Left ventricle myocardium inferior (tissue), 1 donor: ENCODE measurements at places on chromosomes 11 and 22. TPM values are rescaled to one million over a fixed set of nuclear protein-coding genes. Genes with fewer than 3 reads are reported as not detected.

MFNG gene
- total RNA-seq, result 11.8 TPM

DDIAS gene
- 0.58 TPM for total RNA-seq

FAU gene
- total RNA-seq, result 629 TPM

APOL4 gene
- 4.7 TPM for total RNA-seq

MS4A15 gene
- total RNA-seq, result not detected

NAV2 gene
- 14.3 TPM for total RNA-seq

KCNQ1 gene
- 41.8 TPM for total RNA-seq

- H3K36me3 ChIP-seq, result no peaks in the 10 kb centered on the region
- H3K27me3 ChIP-seq, result no peaks in the 10 kb centered on the region
- peaks cover 6% of the 10 kb centered on the region for H3K4me1 ChIP-seq
- no peak for DNase-seq
- H3K4me3 ChIP-seq, result no peak overlapping the region
Observed at GRCh38 chr11:76978239-76978638, 56.0 kb upstream of the B3GNT6 start.

- no peak overlapping the region for H3K4me3 ChIP-seq
- no peaks in the 10 kb centered on the region for H3K27me3 ChIP-seq
- H3K36me3 ChIP-seq, result peaks cover 61% of the 10 kb centered on the region
- peak overlapping the region; percentile 85 for H3K27ac ChIP-seq
- H3K4me1 ChIP-seq, result peaks cover 56% of the 10 kb centered on the region
- peak; percentile 61 for DNase-seq
Observed at GRCh38 chr22:42635531-42635930, 4.9 kb downstream of the ATP5MGL start.

DNA sequence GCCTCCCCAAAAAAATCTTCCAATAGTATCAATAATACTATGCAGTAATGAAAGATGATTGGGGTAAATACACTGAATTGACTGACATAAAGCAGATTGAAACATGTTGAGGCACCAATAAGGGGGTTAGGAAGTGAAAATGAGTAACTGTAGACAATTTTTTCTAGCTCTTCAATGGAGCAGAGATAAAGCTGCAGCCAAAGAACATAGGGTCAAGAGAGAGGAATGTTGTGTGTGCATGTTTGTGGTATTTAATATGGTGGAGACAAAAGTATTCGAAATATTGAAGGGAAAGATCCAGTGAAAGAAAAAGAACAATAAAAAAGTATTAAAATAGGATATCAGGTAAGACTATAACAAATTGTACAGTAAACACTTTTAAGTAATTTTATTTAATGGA is 450.0 kb upstream of the CCDC179 start:
- no peak overlapping the region for H3K27ac ChIP-seq
- H3K36me3 ChIP-seq, result no peaks in the 10 kb centered on the region
- no peaks in the 10 kb centered on the region for H3K27me3 ChIP-seq
- H3K4me1 ChIP-seq, result no peaks in the 10 kb centered on the region
- H3K4me3 ChIP-seq, result no peak overlapping the region

DNA sequence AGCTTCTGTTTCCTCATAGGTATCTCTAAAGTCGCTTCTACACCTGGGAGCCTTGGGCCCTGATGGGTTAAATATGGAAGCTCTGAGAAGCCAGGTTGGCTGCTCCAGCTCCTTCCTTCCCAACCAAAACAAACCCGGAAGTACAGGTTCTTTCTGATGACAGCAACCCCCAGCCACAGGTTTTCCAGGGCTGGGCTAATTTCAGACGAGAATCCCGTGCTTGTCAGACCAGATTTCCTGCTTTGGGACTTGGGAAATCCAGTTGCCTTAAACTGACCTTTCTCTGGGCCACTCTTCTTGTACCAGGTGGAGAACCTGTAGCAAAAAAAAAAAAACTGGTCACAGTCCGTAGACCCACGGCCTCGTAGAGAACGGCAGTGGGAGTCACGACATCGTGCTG is 51.9 kb downstream of the RBX1 start:
- no peaks in the 10 kb centered on the region for H3K4me1 ChIP-seq
- no peak overlapping the region for H3K4me3 ChIP-seq
- no peak overlapping the region for H3K27ac ChIP-seq
- no peaks in the 10 kb centered on the region for H3K27me3 ChIP-seq

GRCh38 chr11:126194121-126194543 is 17.3 kb downstream of the RPUSD4 start:
- H3K36me3 ChIP-seq, result peaks cover 70% of the 10 kb centered on the region
- H3K27me3 ChIP-seq, result no peaks in the 10 kb centered on the region
- no peak overlapping the region for H3K4me3 ChIP-seq
- no peak overlapping the region for H3K27ac ChIP-seq
- peaks cover 17% of the 10 kb centered on the region for H3K4me1 ChIP-seq

- H3K36me3 ChIP-seq, result no peaks in the 10 kb centered on the region
- no peaks in the 10 kb centered on the region for H3K27me3 ChIP-seq
- no peak for DNase-seq
Observed at GRCh38 chr22:24982301-24983056, 30.0 kb downstream of the KIAA1671 start.

- H3K4me1 ChIP-seq, result peaks cover 28% of the 10 kb centered on the region
- DNase-seq, result no peak
- H3K27ac ChIP-seq, result no peak overlapping the region
- H3K4me3 ChIP-seq, result no peak overlapping the region
Observed at GRCh38 chr11:114799476-114799875, 121.1 kb downstream of the NXPE2 start.

GRCh38 chr11:119415966-119416365 is 7.0 kb downstream of the THY1 start:
- no peak overlapping the region for H3K27ac ChIP-seq
- H3K36me3 ChIP-seq, result no peaks in the 10 kb centered on the region
- no peaks in the 10 kb centered on the region for H3K4me1 ChIP-seq
- H3K27me3 ChIP-seq, result peaks cover 43% of the 10 kb centered on the region
- DNase-seq, result no peak
- H3K4me3 ChIP-seq, result no peak overlapping the region

GRCh38 chr11:96162816-96163499 is 180.0 kb downstream of the MAML2 start:
- peaks cover 63% of the 10 kb centered on the region for H3K4me1 ChIP-seq
- H3K27ac ChIP-seq, result peak overlapping the region; percentile 78
- DNase-seq, result no peak
- H3K4me3 ChIP-seq, result peak overlapping the region; percentile 7
- H3K36me3 ChIP-seq, result no peaks in the 10 kb centered on the region

DNA sequence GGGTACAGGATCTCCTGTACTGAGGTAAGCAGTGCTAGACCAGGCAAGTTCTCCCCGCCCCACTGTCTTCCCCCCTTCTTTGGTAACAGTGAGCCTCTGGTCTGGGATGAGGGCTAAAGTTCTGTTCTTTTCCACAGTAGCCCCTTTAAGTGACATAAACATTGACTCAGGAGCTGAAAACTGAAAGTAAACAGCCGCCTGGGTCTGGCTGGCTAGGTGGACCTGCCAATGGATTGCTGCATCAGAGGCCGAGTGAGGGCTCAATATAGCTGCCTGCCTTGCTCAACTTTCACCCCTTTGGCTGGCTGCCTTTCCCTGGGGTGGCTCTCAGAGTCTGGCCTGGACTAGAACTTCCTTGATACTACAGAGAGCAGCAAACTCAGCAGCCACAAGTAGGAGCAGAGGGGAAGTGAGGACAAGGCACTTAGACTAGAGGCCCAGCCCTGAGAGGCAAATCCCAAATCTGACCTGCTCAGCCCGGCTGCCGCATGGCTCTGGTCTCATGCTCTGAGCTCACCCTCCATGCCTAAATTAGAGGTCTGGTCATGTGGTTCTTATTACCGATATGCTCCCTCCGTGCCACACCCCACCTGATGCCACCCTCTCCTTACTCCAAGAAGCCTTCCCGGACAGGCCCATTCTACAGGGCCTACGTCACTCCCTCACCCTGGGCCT is 9.6 kb upstream of the UCP3 start:
- H3K4me1 ChIP-seq, result peaks cover 46% of the 10 kb centered on the region
- peak; percentile 93 for DNase-seq
- H3K36me3 ChIP-seq, result peaks cover 15% of the 10 kb centered on the region
- H3K4me3 ChIP-seq, result peak overlapping the region; percentile 33

DNA sequence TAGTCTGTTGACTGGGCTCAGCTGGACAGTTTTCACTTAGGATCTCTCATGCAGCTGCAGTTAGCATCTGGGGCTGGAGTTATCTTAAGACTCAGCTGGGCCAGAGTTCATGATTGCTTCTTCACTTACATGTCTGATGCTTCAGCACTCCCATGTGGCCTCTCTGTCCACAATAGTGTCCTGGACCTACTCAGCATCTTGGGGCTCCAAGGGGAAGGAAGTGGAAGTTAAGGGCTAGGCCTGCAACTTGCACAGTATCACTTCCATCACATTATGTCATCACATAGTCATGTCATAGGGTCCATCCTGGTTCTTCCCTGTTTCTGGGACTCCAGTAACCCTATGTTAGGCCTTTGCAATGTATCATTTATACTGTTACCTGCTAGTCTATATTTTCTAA is 115.9 kb downstream of the C11orf65 start:
- no peak overlapping the region for H3K27ac ChIP-seq
- DNase-seq, result no peak
- no peaks in the 10 kb centered on the region for H3K27me3 ChIP-seq
- no peaks in the 10 kb centered on the region for H3K4me1 ChIP-seq
- no peak overlapping the region for H3K4me3 ChIP-seq
